RWPE2 (cell line): ENCODE measurements at places on chromosomes 13 and 19.

- no peak for DNase-seq
Measured at GRCh38 chr19:35045667-35046300, 4.3 kb downstream of the HPN start.

- no peak for DNase-seq
Measured at GRCh38 chr13:20828539-20829364, 55.0 kb upstream of the EEF1AKMT1 start.

- DNase-seq, result no peak
Measured at GRCh38 chr13:60583911-60584753, 187.1 kb downstream of the TDRD3 start.

GRCh38 chr19:48186015-48186414 lies 15.5 kb downstream of the ZSWIM9 start:
- no peak for DNase-seq

DNA sequence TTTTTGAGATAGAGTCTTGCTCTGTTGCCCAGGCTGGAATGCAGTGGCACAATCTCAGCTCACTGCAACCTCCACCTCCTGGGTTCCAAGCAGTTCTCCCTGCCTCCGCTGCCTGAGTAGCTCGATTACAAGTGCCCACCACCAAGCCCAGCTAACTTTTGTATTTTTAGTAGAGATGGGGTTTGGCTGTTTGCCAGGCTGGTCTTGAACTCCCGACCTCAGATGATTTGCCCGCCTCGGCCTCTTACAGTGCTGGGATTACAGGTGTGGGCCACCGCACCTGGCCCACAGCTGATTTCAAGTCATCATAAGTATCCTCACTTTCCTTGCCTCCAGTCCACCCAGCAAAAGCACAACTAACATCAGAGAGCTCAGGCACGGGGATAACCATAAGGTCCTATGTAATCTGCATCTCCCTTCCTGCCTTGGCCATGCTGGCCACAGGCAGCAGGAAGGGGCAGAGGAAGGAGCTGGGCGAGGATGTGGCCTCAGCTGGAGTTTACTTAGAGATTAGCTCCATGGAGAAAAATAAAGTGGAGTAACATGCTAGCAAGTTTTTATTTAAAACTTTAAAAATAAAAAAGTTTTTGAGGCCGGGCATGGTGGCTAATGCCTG lies 22.9 kb upstream of the ADGRE1 start:
- DNase-seq, result no peak

DNA sequence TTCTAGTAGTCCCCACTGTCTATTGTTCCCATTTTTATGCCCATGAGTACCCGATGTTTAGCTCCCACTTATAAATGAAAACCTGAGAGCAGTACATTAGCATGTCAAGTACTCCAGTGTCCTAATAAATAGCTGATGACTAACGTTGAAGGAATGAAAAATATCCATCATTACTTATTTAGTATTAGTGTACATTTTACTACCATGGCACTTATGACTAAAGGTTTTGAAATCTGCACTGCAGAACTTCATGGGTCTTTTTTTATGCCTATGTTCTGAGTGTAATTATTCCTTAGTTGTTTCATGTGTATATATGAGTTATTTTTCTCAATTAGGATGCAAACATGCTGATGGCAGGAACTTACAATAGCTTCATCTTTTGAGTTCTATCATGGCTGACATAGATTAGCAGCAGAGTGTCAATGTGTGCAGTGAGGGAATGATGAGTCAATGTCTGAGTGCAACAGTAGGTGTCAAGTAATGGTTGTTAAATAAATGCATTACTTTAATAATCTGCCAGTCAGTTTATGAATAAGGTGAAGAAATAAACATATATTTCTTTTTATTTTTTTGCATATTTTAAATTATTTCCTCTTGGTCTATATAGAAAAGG lies 188.4 kb downstream of the ITGBL1 start:
- no peak for DNase-seq

DNA sequence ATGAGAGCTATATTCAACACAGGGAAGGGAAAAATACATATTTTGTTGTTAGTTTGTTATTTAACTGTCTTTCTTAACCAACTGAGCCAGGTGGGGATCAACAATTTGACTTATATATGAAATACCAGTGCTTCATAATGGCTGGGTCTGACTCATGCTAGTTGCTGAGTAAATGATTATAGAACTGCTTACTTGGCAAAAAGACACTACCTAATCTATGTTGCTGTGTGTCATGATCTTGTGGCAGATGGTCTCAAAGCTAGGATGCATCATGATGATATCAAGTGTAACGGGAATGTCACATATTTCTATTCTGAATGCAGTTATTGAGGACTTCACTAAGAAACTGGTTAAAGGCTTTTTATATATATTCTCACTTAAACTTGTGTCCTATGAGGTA lies 727.4 kb upstream of the SLITRK1 start:
- no peak for DNase-seq

DNA sequence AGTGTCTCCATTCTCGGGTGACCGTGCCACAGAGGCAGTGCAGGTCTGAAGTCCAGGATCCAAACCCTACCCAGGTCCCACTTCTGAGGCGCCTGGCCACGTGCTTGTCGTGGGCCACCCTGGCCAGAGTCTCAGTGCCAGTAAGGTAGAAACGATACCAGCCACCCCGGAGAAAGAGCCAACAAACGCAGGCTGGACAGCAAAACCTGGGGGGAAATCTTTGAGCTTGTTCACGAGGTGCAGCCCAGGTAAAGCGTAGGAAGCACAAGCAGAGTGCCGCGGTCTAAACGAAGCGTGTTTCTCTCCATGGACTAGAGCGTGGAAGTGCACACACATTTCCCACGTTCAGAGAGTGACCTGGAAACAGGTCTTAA lies 95.6 kb downstream of the ATP11A start:
- DNase-seq, result no peak

DNA sequence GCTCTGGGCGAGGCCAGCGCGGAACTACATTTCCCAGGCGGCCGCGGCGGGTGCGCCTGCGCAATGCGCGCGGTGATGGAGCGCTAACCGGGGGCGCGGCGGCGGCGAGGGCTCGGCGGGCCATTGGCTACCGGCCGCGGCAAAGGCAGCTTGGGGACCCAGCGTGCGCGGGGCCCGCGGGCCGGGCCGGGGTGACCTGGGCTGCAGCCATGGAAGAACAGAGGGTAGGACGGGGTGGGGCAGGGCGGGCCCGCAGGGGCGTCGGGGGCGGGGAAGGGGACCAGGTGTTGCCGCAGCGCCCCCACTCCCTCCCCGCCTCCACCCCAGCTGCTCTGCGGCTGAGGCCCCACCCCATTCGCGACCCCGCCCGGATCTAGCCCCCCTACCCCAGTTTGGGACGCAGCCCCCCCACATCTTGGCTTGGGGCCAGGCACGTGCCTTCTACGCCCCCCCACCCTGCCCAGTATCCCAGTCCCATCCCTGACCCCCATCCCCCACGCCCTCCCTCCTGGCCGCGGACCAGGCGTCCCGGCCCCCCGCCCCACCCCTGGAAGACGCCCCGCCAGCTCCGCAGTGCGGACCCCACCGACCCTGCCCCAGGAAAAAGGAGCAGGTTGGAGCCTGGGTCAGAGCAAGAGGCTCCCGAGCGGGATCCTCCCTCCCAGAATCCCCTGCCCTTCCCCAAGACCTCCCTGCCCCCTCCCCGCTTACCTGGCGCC lies at the start of gene FSD1:
TSS of gene FSD1 (plus strand) at position 61 of the 719 bp plus-strand sequence. CDS start at position 210, 149 bp downstream.
- no peak for DNase-seq

- no peak for DNase-seq
Measured at GRCh38 chr19:31214997-31215396, 134.2 kb downstream of the TSHZ3 start.

DNA sequence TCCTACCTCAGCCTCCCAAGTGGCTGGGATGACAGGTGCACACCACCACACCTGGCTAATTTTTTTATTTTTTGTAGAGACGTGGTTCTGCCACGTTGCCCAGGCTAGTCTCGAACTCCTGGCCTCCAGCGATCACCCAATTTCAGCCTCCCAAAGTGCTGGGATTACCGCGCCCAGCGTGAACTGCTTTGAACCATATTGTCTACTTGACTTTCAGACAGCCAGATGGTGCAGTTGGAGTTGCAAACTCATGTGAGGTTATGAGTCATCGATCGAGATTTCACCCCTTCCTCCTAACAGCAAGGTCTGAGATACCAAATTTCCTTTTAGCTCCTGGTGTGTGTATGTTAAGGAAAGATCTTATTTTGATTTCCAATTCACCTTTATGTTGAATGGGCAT lies 2.7 kb downstream of the SLC27A1 start:
- no peak for DNase-seq

- no peak for DNase-seq
Measured at GRCh38 chr13:95185311-95185710, 115.9 kb downstream of the ABCC4 start.

DNA sequence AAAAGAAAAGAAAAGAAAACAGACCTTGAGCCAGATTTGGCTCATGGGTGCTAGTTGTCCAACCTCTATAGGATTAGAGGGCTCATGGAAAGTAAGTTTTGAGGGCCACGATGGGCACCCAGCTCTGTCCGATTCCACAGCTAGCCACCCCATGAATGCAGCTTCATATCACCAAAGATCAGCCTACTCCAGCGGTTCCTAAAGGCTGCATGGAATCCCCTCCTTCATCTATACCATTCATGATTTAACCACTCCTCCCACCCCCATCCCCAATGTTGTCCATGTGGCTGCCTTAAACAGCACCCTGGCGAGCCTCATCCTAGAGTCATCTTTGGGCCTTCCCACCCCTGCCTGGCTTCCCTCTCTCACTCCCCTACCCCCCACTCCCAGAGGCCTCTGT lies 2.1 kb downstream of the MVB12A start:
- no peak for DNase-seq

GRCh38 chr13:74770361-74770760 lies 636.2 kb upstream of the KLF12 start:
- no peak for DNase-seq

GRCh38 chr13:95536632-95537241 lies 15.8 kb upstream of the CLDN10 start:
- DNase-seq, result no peak

- DNase-seq, result no peak
Measured at GRCh38 chr19:54390942-54391577, 24.2 kb upstream of the TTYH1 start.

GRCh38 chr19:8552810-8553209 lies 24.4 kb downstream of the MYO1F start:
- DNase-seq, result no peak

DNA sequence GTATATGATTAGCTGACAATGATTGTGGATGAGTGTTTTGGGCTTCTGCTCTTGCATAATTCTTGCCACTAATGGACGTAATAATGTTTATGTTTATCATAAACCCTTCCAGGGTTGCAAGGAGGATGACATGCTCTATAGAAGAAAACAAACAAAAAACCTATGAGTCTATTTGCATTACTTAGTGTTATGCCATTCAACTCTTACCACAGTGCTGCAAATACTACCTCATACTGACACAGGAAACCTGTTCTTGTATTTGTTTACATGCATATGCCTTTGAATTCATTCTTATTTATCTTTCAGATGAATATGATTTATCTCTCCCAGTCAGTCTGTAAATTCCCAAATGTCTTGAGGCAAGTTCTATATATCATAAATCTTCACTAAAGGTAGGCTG lies 39.6 kb upstream of the FREM2 start:
- DNase-seq, result no peak

GRCh38 chr13:112346173-112346898 lies 29.8 kb upstream of the SPACA7 start:
- DNase-seq, result no peak

- DNase-seq, result no peak
Measured at GRCh38 chr19:14516048-14516534, 2.1 kb downstream of the DNAJB1 start.

- DNase-seq, result no peak
Measured at GRCh38 chr19:55258476-55258827, 365 bp downstream of the PPP6R1 start.

DNA sequence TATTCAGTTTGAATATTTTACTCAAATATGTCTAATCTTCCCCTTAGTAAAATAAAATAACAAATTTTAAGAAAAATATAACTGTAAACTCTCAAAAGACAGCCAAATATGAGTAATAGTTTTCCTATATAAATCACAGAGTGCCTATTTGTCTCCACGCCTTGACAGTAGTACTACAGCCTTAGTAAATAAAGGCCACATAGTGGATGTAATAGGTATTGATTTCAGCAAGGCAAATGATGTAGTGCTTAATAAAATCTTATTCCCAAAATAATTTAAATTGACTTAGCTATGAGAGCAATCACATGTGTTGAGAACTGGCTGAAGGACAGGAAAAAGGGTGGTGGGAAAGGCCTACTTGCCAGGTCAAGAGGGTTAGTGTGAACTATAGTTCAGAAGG lies 747.2 kb downstream of the OLFM4 start:
- DNase-seq, result no peak

DNA sequence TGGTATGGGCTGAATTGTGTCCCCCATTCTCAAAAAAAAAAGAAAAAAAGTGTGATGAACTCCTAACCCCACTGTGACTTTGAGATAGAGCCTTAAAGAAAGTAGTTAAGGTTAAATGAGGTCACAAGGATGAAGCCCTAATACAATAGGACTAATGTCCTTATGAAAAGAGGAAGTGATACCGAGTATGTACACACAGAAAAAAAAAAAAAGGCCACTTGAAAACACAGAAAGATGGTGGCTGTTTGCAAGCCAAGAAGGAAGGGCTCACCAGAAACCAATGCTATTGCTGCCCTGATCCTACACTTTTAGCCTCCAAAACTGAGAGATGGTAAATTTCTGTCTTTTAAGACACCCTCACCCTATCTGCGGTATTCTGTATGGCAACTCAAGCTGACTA lies 955.6 kb downstream of the PCDH17 start:
- no peak for DNase-seq

GRCh38 chr13:98878486-98879126 lies 99.3 kb downstream of the DOCK9 start:
- DNase-seq, result no peak

DNA sequence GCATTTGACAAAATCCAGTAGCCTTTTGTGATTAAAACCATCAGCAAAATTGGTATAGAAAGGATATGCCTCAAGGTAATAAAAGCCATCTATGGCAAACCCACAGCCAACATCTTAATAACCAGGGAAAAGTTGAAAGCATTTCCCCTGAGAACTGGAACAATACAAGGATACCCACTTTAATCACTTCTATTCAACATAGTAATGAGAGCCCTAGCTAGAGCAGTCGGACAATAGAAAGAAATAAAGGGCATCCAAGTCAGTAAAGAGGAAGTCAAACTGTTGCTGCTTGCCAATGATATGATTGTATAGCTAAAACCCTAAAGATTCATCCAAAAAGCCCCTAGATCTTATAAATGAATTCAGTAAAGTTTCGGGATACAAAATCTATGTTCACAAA lies 1510.3 kb downstream of the PCDH9 start:
- no peak for DNase-seq

DNA sequence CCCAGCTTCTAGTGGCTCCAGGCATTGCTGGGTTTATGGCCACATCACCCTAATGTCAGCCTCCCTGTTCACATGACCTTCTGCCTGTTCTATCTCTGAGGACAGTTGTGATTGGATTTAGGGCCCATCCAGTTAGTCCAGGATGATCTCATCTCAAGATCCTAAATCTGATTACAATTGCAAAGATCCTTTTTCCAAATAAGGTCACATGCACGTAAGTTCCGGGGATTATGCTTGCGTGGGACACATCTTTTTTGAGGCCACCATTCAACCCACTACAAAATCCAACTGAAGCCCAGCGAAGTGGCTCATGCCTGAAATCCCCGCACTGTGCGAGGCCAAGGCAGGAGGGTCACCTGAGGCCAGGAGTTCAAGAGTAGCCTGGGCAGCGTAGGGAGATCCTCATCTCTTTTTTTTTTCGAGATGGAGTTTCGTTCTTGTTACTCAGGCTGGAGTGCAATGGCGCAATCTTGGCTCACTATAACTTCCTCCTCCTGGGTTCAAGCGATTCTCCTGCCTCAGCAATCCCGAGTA lies 12.3 kb downstream of the PLD3 start:
- DNase-seq, result no peak
